ENCODE measurements at places on chromosomes 11 and 22.

GRCh38 chr11:534396-535209, 773 bp downstream of the HRAS start:
- DNase-seq = no peak

DNA sequence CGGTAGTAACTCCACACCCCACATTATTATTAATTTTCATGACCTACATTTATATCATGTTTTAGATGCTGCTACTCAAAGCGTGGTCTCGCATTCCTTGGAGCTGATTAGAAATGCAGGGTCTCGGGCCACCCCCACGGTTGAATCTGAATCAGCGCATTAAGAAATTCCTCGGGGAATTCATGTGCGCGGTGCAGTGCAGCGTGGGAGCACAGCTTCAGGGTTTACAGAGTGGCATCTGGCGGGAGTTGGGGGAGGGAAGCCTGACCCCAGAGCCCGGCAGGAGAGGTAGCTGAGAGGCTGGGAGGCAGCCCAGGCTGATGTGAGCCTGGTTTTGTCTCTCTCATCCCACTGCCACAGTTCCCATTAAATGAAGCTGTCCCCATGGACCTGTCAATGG, 48.1 kb upstream of the DAGLA start:
- no peak for DNase-seq

- DNase-seq = no peak
These were observed 35.6 kb downstream of the DKK3 start for GRCh38 chr11:11972730-11973341.

DNA sequence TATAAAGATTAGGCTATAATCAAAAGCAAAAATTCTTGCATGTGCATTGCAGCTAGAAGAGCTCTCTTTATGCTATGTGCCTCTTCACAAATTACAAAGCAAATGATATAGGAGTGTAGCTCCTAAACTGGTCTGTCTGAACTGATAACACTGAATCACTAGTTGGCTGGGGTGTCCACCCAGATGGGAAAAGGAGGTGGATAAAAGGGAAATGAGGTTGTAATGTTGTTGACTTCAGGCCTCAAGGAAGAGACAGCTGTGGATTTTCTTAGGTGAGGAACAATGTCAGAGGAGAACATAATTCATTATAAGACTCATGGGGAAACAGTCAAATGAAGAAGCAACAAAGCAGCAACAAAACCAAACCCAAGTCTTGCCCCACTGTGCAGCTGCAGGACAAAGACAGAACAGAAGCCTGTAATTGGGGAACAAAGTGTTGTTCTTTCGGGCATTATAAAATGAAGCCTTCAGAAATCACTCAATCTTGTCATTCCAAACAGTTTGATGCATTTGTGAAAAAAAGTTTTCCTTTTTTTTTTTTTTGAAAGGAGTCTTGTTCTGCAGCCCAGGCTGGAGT, 130.1 kb upstream of the DDI1 start:
- no peak for DNase-seq

DNA sequence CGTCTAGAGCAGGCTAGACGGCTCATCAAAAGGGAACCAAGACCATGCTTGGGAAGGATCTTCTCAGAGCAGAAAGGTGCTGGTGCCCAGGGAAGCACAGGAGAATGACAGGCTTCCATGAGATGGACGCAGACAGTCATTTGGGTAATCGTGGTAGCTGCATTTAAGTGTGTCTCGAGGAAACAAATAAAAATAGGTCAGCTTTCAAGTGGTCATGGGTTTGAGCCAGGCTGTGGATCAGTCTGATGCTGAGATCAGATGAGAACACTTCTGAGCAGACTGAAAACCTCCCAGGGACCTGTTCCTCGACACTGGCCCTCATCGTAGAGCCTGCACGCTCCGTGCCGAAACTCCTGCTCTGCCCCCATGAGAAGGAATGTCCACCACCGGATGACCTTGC, 4.7 kb downstream of the CARS1 start:
- no peak for DNase-seq

DNA sequence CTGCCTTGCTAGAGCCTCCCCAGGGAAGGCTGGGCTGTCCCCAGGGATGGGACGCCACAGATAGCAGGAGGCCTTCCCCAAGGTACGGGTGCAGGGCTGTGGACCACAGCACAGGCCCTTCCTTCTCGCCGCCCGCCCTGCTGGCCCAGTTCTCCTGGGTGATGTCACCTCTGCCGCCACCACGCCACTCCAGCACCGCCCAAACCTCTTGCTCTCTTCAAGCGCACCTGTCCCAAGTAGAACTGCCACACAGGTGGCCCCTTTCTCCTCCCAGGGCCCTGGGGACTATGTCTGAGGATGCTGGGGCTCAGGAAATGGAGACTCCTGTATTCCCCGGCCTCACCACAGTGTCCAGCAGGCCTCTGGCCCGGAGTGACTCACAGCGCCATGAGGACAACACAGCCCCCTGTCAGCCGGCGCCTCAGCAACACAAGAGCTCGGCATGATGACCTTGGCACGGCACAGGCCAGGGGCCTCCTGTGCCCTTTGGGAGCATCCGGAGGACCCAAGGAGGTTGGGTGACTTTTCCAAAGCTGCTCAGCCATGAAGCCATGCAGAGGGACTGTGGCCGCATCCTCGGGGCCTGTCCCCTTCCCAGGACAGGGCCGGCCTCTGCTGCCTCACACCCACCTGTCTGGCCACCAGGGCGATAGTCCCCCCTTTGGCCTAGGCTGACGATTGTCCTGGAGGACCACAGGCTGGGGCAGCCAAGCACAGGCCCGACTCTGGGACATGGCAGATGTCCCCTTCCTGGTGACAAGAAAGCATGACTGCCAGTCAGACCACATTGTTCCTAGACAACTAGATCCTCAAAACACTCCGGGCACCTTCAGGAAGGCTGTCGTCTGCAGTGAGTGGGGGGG, 1023.5 kb downstream of the BRD1 start:
- DNase-seq = no peak

- DNase-seq = no peak
These were observed 25.1 kb upstream of the GUCY1A2 start for GRCh38 chr11:107043242-107044006.

GRCh38 chr11:74647404-74647803, 55.0 kb downstream of the POLD3 start:
- no peak for DNase-seq

GRCh38 chr11:83008581-83008923, 63.1 kb downstream of the RAB30 start:
- no peak for DNase-seq

DNA sequence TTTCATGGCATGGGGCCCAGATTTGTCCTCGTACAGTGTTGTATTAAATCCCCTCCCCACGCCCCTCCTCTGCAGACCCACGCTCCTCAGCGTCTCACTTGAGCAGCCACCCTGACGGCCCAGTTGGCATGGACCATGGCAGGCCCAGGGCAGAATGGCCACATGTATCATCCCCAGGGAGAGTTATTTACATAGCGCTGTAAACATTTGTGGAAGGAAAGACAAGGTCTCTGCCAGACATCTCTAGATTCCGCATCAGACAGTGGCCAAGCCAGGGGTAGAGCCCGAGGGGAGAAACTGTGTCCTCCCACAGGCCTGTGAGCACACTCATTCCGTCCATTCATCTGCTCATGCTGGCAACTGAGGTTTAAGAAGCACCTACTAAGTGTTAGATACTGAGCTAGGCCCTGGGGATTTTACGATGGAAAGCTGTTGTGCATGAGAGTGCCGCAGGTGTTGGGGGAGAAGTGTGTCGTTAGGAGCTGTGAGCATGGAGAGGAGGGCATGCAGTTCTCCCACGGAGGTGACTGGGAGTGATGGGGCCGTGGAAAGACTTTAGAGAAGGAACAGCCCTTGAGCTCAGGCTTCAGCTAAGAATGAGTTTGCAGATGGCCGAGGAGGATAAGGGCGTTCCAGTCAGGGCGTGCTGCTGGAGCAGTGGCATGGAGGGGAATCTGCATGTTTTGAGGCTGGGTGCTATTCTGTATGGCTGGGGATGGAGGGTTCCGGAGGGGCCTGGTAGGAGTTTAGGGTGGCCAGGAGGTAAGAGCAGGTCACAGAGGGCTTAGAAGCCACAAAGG, 94.9 kb downstream of the GRIK4 start:
- DNase-seq = no peak

DNA sequence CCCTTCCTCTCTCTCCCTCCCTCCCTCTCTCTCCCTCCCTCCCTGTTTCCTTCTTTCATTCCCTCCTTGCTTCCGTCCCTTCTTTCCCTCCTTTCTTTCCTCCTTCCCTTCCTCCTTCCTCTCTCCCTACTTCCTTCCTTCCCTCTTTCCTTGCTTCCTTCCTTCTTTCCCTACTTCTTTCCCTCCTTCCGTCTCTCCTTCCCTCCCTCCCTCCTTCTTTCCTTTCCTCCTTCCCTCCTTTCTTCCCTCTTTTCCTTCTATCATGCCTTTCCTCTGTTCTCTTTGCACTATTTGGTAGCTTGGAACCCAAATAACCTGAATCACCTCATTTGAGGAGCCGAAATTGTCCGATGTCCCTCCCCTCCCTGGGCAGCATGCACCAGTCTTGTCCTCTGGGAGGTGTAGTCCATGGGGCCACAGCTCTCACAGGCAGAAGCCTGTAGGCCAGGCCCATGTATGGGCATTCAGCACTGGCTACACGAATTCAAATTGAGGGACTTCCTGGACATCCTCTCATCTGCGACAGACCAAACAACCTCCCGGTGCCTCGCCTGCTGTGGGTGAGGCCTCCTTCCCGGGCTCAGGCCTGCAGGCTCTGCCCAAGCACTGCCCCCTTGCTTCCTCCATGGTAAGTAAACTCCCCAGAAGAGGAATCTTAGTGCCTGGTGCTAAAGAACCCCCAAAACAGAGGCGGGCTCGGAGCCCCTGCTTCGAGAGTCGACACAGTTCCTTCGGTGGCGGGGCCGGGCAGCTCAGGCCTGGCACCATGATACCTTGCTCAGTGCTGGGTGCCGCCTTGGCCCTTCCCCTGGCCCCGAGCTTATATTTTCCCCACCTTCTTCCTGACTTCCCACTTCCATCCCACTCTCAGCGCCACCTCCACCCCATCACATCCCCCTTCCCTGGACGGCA, 454.1 kb upstream of the CADM1 start:
- DNase-seq = no peak

DNA sequence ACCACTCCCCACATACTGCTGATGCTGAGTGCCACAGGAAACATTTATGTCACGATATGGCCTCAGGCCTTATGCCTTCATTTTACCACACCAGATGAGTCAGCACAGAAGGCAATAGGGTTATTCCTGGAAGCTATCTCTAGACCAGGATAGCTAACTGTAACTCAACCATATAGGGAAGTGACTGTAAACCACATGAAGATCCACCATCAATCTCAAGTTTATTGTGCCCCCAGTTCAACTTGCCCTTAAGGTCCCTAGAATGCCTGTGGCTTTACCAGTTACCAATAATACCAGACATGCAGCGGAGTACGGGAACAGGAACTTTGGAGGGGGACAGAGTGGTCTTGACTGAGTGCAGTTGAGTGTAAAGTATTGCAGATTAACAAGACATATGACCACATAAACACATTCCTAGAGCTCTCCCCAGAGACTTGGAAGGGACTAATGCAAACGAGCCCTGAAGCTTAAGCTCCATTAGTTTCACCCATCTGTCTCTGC, 180.9 kb downstream of the KIF18A start:
- DNase-seq = no peak

- DNase-seq = no peak
These were observed 10.9 kb downstream of the GAS2 start for GRCh38 chr11:22677153-22677903.

GRCh38 chr11:4123218-4123617, 28.6 kb downstream of the RRM1 start:
- no peak for DNase-seq

DNA sequence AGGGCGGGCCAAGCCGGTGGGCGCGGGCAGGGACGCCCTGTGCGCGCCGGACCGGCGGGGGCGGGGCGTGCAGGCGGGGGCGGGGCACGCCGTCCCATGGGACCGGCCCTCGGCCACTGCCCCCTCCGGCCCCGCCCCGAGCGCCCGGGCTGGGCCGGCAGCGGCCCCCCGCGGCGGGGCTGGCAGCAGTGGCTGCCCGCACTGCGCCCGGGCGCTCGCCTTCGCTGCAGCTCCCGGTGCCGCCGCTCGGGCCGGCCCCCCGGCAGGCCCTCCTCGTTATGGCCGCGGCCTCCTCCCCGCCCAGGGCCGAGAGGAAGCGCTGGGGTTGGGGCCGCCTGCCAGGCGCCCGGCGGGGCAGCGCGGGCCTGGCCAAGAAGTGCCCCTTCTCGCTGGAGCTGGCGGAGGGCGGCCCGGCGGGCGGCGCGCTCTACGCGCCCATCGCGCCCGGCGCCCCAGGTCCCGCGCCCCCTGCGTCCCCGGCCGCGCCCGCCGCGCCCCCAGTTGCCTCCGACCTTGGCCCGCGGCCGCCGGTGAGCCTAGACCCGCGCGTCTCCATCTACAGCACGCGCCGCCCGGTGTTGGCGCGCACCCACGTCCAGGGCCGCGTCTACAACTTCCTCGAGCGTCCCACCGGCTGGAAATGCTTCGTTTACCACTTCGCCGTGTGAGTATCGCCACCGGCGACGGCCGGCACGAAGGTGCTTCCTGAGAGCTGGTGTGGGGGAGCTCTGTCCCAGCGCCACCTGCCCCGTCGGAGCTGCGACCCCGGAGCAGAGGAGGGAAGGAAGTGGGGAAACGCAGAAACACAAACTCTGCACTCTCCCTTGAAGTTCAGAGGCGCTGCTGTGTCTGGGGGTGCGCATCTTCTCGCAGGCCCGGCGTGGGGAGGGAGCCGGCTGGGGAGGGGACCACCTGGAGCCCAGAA, at the start of gene KCNQ1:
TSS of gene KCNQ1 (plus strand) at position 188 of the 925 bp plus-strand sequence. CDS start at position 279, 91 bp downstream.
- no peak for DNase-seq

- no peak for DNase-seq
These were observed 264.7 kb upstream of the B3GAT1 start for GRCh38 chr11:134676516-134677287.

DNA sequence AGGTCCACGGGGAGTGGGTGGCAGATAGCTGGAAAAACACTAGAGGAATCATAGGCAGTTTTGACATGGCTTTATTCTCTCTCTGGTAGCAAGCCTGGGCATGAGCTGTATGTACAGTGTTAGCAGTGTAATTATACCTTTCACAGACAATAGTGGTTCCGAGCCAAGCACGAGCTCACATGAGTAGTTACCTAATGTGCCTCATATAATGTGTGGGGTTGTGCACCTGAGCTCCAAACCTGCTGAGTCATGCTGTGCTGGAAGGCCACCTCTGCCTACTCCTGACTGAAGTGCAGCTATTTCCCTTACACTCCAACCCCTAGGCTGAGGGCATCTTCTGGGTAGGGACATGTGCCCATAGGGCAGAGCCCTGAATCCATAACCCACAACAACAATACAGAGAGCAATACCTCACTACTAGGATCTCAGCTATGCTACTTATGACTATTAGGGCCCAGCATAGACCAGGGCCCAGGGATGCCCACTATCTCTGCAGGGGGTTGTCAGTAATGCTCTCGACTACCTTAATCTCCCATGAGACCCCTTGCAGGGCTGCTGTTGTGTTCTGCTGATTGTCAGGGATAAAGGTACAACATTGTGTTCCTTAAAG, 432.1 kb downstream of the DYNC2H1 start:
- no peak for DNase-seq

- DNase-seq = no peak
These were observed 3.4 kb downstream of the KIAA0930 start for GRCh38 chr22:45237065-45237990.

All from stimulated activated CD4-positive, alpha-beta T cell treated with anti-CD3 and anti-CD28 coated beads, Interleukin-1b, Interleukin-23, amount 100 ng/mL, for 24 hours (primary cell).